ENCODE measurements at places on chromosomes 12 and 14.

DNA sequence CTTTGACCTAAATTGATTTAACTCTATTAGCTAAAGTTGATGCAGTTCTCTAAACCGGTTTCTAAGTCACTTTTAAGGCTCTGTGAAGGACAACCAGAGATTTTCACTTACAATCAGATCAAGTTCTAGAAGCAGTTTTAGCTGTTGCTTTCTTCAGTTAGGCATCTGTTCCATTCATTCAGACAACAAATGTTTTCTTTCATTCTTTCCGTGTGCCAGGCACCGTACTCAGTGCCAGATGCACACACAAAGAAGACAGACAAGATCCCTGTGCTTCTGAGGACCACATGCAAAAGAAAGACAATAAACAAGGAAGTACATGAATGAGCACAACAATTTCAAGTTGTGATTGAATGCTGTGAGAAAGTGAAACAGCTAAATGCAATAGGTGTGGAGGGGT lies 11.1 kb upstream of the EGLN3 start:
- no peak for DNase-seq

- no peak for DNase-seq
Observed at GRCh38 chr14:102275866-102276265, 29.1 kb downstream of the MOK start.

DNA sequence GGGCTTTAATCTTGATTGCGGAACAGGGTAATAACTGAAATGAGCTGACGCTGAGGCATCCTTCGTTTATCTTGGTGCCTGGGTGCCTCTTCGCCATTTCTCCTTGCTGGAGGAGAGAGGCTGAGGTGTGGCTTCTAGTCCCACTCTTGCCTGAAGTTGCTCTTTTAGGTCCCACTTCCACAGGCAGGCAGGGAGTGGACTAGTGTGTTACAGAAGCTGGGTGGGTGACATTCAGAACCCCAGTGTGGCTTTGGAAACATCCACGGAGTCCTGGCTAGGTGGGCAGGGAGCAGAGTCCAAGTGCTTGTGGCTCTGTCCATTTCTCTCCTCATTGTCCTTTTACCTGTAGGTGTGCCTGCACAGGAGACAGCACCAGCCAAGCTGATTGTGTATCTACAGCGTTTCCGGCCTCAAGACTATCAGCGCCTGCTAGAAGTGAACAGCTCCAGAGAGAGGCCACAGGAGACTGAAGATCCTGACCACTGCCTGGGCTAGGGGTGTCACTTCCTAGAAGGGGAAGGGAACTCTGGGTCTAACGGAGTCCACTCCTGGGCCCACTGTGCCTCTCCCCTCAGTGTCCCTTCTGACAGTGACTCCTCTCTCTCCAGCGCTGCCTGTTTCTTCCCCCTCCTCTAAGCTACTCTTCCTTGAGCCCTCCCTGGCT lies 2.4 kb downstream of the THTPA start:
- no peak for DNase-seq

- DNase-seq = no peak
Observed at GRCh38 chr12:72829838-72830237, 557.7 kb downstream of the TRHDE start.

DNA sequence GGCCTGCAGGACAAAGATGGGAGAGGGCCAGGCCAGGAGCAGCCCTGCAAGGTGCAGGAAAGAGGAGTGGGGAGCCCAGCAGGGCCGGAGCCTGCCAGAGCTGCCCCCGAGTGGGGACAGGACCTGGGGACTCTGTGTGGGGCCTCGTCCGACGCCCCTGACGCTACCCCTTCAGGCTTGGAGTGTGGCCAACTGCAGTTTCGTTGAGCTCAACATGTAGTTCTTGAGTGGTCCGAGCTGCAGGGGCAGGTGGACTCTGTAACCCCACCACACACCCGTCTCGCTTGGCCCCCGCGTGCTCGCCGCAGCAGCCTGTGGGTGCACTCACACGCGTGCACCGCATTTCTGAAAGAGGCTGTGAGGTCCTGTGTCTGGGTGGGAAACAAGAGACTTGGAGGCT lies 2.0 kb downstream of the ASPG start:
- DNase-seq = no peak

DNA sequence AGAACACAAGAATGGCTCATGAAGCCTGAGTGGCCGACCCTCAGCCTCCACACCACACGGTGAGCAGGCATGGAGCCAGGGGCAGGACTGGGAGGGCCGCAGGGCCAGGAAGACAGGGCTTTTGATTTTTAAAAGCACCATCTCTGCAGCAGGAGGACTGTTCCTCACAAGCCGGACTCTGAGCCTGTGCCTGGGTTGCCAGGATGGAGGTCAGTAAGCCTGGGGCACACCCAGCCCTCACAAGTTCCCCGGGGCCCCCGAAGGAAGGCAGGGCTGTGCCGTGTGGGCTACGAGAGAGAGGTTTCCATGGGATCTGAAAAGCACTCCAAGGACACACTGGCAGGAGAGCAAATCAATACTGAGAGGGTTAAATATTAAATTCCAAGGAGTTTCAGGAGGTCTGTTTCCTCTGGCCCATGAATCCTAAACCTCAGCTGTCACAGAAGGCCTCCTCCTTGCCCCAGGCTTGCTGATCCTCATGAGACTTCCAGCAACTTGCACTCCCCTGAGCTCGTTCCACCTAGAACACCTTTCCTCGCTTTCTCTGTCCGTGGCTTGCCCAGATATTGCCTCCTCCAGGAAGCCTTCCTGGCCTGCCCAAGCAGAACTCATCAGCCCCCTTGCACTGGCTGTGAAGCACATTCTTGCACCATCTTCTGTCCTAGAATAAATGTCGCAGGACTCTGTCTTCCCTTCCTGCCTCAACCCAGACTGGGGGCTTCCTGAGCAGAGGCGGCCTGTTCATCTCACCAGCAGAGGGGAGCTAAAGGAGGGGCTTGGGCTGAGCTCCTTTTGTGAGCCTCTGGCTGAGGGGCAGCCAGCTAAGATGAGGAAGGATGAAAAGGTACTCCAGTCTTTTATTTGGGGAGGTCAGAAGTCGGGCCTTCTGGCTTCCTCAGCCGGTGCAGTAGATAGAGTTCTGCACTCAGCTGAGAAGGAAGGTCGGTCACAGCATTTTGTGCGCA lies 64.6 kb downstream of the CCDC88C start:
- DNase-seq = no peak

DNA sequence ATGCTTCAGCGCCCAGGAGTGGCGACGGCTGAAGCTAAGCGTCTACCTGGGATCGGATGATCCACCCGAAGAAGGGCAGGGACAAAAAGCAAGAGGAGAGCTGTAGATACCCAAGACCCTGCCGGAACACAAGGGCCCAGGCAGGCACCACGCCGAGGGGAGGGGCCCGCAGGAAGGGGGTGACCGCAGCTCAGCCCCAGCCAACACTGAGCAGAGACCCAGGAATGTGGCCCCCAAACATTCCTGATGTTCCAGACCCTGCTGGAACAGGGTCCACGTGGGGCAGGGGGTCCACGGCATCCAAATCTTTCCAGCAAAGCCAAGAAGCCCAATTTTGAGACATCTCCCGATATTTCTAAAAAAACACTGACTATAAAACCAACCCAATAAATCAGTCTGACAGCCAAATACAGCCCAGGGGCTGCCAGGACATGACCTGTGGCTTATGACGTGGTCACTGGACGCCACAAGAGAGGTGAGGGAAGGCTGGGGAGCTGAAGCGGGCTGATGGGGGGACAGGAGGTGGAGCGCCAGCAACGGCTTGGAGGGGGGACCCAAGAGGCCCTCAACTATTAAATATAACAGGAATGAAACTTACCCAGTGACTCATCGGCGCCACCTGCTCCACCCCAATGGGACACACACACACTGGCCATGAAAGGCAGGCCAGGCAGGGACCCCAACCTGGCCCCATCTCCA lies 58.9 kb downstream of the NCOR2 start:
- no peak for DNase-seq

- no peak for DNase-seq
Observed at GRCh38 chr14:75247286-75247922, 31.2 kb upstream of the FOS start.

DNA sequence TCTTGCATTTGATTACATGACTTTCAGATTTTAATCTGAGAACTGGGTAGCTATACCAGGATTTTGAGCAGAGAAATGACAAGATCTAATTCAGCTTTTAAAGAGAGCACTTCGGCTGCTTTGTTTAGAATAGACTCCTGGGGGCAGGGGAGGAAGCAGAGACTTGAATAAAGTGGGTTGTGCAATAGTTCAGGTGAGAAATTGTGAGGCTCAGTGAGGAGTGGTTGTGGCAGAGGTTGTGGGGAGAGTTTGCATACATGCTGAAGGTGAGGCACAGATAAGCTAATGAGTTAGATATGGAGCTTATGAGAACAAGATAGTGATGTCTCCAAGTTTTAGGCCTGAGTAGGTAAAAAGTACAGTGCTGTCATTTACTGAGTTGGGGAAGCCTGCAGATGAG lies 281.4 kb downstream of the FLRT2 start:
- DNase-seq = no peak

DNA sequence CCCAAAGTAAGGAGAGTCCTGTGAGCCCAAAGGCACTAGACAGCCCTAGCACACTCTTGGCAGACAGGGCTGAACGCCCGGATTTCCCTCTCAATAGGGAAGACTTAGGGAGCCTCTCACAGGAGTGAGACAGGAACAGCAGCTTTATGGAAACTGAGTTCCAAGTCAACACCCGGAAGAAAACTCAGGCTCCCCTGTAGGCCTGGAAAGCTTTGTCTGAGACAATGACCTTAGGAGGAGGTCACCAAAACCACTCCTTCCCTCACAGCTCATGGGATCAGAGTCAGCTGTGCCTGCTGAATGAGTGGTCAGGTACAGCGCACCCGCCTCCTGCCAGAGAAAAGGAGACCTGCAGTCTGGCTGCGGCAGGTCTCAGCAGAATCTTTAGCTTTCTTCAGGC lies 229.5 kb downstream of the CACNA1C start:
- DNase-seq = no peak

GRCh38 chr14:91059576-91060350 lies 678 bp downstream of the RPS6KA5 start:
- DNase-seq = peak; percentile 32

DNA sequence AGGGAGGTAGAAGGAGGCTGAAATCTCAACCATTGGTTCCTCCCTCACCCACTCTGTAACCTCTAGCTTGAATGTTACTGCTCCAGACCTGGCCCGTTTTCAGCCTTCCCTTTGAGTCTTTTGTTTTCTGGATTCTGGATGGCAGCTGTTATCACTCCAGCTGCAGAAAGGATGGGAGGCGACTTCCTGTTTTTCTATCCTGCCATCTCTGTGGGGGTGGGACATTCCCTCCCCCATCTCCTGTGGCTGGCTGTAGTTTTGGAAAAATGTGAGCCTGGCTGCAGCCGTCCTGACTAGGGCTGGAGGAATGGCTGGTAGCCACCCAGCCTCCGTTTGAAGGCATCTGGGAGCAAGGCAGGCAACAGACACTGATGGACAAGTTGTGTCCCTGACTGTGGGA lies 2.9 kb upstream of the PPFIBP1 start:
- no peak for DNase-seq

- no peak for DNase-seq
Observed at GRCh38 chr14:52079239-52079959, 10.5 kb upstream of the NID2 start.

DNA sequence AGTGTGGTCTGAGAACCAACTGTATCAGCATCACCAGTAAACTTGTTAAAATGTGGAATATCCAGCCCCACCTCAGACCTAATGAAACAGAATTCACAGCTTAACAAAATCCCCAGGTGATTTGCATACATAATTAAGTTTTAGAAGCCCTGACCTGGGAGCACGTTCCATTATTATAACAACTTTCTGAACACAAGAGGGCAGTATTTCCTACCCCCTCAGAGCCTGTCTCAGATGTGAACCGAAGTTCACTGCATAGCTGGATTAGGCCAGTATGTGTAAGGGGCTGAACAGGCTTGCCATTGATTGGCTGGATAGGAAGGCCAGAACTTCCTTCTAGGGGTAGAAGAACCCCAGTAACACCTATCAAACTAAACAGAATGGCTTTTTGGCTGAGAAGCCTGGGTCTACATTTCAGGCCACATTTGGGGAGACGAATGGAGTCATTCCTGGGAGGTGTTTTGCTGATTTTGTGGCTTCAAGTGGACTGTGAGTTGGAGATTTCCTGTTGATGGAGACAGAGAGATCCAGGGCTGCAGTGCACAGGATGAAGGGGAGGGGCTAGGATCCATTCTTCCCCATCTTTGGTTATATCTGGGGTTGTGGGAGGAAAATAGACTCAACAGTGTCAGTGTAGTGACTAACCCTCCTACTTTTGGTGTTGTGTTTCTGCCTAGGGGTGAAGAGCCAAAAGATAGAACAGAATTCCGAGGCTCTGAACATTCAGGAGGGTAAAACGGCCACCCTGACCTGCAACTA lies 94.7 kb upstream of the OR4E1 start:
- DNase-seq = no peak

DNA sequence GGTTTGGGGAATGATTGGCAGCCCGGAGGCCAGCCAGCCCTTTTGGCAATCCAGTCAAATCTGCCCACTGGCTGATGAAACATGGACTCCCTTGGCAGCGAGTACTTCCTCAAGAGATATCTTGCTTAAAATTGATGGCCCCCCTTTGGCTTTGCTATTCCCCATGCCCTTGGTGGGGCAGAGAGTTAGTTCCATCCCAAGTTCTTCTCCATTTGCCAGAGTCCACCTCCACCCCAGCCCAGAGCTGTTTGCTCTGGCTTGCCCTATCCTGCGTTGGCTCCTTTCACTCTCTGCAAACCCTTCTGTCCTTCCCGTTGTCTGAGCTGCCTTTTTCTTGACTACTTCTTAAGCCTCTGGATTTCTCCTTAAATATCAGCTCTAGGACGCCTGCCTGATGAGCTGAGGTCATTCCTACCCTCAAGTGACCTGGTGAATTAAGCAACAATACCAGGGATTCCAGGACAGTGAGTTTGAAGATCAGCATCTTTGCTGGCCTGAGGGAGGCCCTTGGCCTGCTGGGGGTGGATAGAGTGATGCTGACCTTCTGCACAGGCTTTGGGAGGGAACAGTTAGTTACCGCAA lies 212.0 kb downstream of the CACNA1C start:
- DNase-seq = no peak

DNA sequence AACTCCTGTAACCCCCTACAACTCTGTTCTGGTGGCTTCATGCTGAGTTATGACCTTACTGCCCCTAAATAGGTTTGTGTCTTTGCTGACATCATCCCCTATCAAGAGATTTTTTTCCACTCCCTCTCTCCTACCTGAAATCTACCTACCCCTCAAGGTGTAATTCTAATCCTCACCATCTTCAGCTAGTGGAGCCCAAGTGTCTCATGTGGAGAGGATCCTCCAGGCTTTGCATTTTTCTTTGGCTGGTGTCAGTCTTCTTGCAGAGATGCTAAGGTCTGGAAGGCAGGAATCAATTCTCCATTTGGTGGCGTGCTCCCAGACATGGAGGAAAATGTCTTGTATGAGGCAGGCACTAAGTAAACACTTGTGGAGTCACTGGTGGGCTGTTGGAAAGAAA lies 74.8 kb upstream of the PRMT8 start:
- DNase-seq = no peak

DNA sequence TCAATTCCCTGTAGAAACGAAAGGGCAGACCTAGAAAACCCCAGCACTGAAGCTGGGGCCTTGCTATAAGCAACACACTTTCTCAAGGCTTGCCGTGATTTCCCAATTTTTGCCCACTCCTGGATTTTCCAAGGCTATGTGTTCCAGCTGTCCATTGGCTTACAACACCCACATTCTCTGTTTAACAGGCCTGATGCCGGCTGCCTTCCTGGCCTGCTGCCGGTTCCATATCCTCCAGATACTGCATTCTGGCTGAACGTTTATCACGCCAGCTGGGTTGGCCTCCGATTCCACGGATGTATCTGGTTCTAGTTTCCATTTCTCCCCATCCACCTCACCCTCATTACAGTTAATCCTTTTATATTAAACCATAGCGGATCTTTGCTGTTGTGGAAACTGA lies 2.0 kb upstream of the PCNX1 start:
- no peak for DNase-seq
